ENCODE measurements at places on chromosomes 13 and 19.

DNA sequence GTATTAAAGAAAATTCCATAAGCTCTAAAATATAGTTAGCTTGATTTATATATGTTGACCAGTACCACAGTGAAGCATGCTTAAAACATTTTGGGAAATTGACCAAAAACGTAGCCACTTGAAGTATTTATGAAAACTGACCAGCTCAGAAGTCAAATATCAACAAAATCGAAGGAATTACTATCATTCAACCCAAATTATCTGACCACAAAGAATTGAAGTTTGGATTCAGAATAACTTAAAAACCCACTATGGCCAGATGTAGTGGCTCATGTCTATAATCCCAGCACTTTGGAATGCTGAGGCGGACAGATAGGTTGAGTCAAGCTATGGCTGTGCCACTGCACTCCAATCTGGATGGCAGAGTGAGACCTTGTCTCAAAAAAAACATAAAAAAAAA lies 31.9 kb downstream of the GPALPP1 start:
- DNase-seq, result no peak

DNA sequence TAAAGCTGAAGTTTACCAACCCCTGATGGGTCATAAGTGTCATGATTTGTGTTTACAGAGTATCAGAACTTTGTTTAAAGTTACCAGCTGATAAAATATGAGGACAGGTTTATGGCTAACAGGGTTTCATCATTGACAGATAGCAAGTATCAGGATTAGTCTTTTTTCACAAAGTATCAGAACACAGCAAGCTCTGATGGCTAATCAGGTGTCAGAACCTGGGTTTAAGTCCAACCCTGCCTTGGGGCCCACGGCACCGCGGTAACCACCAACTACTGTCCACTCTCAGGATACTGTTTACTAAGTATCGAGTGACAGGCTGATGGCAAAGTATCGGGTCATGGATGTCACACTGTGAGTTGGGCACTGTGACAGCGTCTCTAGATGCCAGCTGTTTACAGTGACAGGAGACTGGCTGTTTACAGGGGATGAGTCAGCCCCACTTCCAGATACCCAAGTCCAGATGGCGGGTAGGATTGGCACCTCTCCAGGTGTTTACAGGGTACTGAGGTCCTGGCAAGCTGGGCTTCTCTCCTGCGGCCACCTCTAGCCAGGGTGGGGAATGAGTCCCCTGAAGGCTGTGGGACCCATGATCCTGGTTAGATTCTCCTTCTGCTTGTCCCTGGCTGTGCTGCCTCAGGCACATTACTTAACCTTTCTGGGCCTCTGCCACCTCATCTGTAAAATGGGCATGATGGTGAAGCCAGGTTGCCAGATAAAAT lies 21.8 kb downstream of the ARRDC2 start:
- DNase-seq, result no peak

DNA sequence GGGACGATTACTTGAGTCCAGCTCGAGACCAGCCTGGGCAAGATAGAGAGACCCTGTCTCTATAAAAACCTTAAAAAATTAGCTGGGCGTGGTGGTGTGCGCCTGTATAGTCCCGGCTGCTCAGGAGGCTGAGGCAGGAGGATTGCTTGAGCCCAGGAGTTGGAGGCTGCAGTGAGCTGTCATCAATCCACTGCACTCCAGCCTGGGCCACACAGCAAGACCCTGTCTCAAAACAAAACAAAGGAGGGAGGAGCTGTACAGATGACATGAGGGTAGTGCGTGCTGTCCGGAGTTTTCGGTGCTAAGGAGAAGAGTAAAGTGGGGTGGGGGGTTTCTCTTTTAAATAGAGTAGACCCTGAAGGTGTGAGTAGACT lies 22.6 kb downstream of the HDGFL2 start:
- DNase-seq, result no peak

DNA sequence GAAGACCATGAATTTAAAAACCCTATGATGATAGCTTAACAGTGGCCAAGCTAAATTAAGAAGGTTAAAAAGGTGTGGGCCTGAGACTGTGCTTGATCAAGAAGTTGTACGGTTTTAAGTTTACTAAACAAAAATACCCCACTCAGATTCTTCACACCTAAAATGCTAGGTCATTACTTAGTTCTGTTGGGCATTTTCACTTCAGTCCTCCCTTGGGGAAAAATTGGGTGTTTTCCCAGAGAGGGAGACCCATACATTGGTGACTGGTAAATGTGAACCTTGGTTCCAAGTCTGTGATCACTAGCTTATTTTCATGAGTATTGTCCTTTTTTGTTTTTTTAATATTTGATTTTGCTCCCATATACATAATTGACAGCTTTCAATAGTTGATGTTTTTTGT lies 44.4 kb downstream of the MTUS2 start:
- no peak for DNase-seq

GRCh38 chr13:34360702-34361101 lies 542.8 kb downstream of the RFC3 start:
- no peak for DNase-seq

DNA sequence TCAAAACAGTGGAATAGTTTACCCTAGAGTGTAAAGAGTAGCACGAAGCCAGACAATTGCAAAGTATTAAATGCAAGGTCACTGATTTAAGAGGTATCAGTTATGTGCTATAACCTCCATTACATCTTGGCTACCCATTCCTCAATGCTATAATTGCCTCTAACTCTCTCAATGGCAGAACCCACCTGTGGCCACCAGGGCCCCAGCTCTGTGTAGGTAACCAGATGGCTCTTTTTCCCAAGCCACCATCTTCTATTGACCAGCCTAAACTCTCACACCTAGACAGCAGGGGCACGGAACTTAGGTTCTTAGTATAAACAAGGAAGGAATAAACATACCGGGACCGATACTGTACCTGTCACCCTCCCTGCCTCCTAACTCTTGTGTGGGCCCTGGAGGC lies 277.6 kb downstream of the PCDH9 start:
- DNase-seq, result no peak

DNA sequence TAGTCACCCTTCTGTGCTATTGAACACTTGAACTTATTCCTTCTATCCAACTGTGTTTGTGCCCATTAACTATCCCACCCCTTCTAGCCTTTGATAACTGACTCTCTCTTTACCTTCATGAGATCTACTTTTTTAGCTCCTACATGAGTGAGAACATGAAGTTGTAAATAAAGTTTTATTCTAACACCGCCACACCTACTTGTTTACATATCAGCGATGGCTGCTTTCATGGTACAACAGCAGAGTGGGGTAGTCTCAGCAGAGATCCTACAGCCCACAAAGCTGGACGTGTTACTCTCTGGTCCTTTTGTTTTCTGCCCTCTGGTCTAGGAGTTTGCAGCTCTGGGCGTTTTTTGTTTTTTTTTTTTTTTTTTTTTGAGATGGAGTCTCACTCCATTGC lies 23.7 kb downstream of the VSTM1 start:
- DNase-seq, result no peak

DNA sequence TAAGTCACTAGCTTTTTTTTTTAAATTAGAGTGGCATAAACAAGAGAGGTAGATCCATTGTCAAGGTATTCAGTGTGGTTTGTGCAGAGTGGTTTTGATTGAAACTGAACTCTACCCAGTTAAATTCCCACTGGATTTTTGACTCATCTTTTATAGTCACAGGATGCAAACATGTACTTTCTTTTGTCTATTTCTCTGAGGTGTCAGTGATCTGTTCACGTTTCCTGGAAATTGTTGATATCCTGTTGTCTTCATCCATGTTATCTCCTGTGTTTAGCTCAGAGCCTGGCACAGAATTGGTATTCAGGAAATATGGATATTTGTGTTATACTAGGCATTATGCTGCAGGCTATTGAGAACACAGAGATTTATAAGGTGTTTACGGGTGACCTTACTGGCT lies 119.7 kb downstream of the PCCA start:
- no peak for DNase-seq

DNA sequence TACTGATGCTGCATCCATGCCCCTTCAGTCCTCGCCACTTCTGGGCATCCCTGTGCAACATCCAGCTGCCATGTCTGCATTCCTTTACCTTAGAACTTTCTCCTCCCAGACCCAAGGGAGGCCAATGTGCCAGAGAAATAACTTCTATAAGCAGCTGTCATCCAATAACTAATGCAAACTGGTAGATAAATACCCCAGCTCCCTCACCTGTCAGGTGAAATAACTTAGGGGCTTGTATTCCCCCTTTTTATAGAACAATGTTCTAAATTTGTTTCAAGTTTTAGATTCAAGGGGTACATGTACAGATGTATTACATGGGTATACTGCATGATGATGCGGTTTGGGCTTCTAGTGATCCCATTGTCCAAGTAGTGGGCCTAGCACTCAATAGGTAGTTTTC lies 880.1 kb downstream of the UQCRFS1 start:
- no peak for DNase-seq

- DNase-seq, result no peak
Measured at GRCh38 chr13:32733690-32734089, 147.4 kb downstream of the PDS5B start.

DNA sequence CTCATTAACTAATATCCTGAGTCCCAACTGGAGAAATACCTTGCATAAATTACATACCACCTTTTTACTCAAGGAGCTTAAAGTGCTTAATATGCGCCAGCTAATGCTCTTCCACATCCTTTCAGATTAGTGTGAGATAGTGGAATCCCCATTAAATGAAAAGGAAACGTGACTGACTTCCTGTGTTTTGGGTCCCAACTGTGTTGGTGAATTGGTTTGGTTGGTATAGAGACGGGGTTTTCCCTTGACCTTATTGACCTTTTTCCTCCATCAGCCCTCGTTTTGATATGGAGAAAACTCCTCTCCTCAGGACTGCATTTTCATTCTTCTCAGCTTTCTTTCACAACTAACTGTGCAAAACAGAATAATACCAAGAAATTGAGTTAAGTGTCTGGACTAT lies 163.5 kb downstream of the PAN3 start:
- no peak for DNase-seq

GRCh38 chr19:38252385-38252784 lies 3.8 kb downstream of the PPP1R14A start:
- DNase-seq, result no peak

DNA sequence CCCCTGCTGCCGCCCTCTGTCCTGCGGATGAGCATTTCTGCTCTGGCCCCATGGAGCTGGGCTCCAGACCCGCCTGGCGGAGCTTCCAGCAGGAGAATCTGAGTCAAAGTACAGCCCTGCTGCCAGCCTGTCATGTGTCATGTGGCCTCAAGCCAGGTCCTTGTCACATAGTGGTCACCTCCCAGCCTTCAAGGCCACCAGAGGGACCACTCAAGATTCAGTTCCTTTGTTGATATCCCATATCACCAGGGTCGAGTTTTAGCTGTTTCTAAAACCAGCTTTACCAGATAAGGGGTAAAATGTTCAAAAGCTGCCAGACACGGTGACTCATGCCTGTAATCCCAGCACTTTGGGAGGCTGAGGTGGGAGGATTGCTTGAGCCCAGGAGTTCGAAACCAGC lies 13.4 kb downstream of the THOP1 start:
- no peak for DNase-seq

- no peak for DNase-seq
Measured at GRCh38 chr19:58381460-58382212, 806 bp upstream of the ZNF837 start.

DNA sequence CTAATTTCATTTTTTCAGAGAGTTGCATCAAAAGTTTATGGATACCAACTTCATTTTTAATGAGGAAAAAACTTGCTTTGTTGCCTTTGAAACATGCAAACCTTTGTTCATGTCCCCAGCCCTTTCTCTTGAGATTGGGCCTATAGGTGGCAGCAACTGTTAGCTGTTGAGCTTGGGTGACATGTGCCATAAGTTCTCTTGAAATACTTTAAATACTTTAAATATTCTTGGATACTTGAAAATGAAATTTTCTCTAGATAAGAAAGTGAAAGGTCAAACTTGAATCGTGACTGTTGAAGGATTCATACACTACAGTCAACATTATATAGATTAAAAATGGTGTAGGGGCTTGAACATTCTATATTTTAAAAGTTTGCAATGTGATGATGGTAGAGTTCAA lies 294.9 kb downstream of the NDFIP2 start:
- no peak for DNase-seq

DNA sequence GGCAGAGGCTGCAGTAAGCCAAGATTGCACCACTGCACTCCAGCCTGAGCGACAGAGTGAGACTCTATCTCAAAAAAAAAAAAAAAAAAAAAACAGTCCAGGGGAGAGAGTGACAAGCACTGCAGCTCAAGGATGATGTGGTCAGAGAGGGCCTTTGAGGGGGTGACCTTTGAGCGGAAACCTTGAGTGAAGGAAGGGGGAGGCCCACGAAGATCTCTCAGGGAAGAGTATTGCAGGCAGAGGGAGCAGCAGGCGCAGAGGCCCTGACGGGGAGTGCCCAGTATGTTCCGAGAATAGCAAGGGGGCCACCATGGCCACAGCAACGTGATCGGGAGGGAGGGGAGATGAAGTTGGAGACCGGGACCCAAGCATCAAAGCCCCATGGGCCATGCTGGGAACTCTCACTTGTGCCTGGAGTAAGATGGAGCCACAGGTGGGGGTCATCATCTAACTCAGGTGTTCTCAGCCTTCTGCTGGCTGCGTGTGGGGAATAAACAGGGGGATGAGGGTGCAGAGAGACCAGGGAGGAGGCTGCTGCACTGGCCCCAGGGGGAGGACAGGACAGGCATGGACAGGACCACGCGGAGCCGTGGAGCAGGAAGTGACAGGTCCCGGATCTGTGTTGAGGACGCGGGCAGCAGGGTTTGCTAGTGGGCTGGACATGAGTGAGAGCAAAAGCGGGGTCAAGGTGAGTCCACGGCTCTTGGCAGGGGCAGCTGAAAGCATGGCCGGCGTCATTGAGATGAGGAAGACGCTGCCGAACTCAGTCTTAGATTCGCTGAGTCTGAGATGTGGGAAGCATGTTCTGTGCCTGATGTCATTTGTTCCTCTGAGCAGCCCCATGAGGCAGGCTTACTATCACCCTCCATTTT lies 60.4 kb downstream of the DPF1 start:
- DNase-seq, result no peak

- DNase-seq, result no peak
Measured at GRCh38 chr13:39302820-39303219, 264.6 kb downstream of the NHLRC3 start.

DNA sequence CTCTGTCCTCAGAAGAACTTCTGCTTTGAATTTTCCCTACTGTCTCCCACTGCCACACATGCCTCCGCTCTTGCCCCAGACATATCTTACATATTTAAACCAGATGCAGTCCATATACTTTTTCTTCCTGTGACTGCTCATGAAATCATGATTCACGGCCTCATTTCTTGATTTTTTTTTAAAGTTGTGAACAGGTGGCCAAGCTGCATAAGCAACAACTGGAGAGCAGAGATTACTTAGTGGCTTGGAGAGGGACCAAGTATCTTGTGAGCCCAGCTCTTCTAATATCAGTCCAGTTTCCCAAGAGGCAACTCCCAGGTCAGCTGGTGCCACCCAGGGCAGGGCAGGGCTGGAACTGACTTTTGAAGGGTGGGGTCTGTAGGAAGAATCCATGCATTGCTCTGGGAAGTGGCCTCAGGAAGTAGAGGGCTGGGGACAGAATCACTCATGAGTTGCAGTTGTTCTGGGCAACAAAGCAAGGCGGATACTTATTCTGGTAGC lies 152.4 kb downstream of the LMO7 start:
- DNase-seq, result no peak

GRCh38 chr13:31945202-31945961 lies 86.2 kb upstream of the FRY start:
- no peak for DNase-seq

GRCh38 chr19:31127134-31127967 lies 221.9 kb downstream of the TSHZ3 start:
- DNase-seq, result no peak
